ENCODE measurements at places on chromosomes 3 and 15.

- DNase-seq = no peak
Observed at GRCh38 chr3:14774431-14774830, 44.3 kb upstream of the FGD5 start.

GRCh38 chr15:95591270-95591669 is 739.2 kb upstream of the NR2F2 start:
- no peak for DNase-seq

DNA sequence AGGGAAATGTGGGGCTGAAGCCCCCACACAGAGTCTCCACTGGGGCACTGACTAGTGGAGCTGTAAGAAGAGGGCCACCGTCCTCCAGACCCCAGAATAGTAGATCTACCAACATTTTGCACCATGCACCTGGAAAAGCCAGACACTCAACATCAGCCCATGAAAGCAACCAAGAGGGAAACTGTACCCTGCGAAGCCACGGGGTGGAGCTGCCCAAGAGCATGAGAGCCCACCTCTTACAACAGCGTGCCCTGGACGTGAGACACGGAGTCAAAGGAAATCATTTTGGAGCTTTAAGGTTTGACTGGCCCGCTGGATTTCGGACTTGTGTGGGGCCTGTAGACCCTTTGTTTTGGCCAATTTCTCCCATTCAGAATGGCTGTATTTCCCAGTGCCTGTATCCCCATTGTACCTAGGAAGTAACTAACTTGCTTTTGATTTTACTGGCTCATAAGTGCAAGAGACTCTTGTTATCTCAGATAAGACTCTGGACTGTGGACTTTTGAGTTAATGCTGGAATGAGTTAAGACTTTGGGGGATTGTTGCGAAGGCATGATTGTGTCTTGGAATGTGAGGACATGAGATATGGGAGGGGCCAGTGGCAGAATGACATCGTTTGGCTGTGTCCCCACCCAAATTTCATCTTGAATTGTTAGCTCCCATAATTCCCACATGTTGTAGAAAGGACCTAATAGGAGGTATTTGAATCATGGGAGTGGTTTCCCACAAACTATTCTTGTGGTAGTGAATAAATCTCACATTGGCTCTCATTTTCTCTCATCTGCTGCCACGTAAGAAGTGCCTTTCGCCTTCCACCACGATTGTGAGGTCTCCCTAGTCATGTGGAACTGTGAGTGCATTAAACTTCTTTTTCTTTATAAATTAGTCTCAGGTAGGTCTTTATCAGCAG is 105.8 kb downstream of the CBLB start:
- DNase-seq = no peak

DNA sequence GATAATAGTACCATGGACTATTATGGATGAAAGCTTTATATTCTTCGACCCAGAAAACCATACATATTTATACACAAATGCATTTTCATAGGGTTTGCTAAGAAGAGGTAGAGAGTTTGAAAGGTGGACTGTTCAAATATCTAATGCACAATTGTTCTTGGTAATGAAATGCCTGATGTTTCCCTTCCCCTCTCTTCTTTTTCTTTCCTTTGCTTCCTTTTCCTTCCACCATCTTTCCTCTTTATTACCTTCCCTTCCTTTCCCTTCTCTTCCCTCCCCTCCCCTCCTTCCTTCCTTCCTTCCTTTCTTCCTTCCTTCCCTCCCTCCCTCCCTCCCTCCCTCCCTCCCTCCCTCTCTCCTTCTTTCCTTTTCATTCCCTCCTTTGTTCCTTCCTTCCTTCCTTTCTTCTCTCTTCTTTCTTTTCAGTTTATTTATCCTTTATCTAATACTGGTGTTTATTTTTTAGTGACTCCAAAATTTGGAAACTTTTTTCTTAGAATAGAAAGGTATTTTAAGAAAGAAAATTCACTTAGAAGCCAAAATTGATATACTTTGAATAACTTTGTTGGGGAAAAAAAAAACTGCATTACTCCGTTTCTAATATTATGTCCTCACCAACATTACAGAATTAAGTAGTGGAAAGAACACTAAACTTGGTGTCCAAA is 22.7 kb upstream of the PYDC2 start:
- no peak for DNase-seq

DNA sequence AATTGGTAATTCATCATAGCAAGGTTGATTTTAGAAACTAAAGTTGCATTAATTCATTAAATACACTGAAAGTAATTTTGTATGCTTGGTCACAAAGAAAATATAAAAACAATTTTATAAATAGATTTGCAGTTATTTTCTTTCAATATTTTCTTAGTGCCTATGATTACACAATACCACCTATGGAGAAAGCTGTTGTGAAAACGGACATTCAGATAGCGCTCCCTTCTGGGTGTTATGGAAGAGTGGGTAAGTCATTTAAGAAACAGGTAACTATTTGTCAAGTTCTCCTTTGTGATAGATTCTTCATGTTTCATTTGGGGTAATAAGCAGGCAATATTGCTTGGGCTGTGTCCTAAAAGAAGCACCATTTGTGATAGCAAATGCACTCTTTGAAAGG is 3.0 kb downstream of the DUT start:
- no peak for DNase-seq

GRCh38 chr3:176914764-176915163 is 282.5 kb downstream of the TBL1XR1 start:
- no peak for DNase-seq

GRCh38 chr3:14093831-14094230 is 30.8 kb downstream of the CHCHD4 start:
- DNase-seq = no peak

- peak; percentile 98 for DNase-seq
Observed at GRCh38 chr15:57259568-57260040, 116.7 kb upstream of the CGNL1 start.

- DNase-seq = no peak
Observed at GRCh38 chr3:23244324-23245041, 41.4 kb downstream of the UBE2E2 start.

GRCh38 chr15:77002954-77003912 is 8.3 kb downstream of the PSTPIP1 start:
- DNase-seq = no peak

GRCh38 chr3:193944518-193944884 is 191.4 kb upstream of the HES1 start:
- no peak for DNase-seq

DNA sequence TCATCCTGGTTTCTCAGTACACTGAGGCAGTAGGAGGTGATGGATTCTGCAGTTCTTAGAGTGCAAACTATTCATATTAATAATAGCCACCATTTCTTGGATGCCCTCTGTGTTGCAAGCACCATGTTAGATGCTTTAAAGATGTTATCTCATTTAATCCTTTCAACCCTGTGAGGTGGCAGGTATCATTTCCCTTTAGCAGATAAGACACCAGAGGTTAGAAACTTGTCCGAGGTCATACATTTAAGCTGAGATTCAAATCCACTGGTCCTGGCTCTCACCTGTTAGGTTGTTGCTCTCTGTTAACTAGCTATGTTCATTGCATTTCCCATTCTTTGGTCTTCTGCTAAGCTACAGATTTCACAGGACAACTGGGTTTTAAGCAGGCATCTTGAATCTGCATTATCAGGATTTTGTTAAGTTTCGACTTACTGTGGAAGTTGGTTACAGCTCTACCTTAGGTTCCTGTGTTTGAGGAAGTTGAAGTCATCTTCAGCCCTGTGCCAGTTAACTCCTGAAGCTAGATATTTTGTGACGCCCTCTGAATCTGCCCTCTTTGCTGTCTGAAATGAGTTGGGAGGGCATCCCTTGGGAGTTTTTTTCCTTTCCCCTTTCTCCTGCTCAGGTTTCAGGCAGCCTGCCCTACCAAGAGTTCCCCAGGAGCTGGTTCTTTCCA is 6.4 kb downstream of the PDE8A start:
- DNase-seq = no peak

- DNase-seq = peak; percentile 55
Observed at GRCh38 chr3:146189519-146190173, 28.7 kb upstream of the PLOD2 start.

GRCh38 chr3:119221779-119222320 is 18.8 kb downstream of the B4GALT4 start:
- DNase-seq = no peak

DNA sequence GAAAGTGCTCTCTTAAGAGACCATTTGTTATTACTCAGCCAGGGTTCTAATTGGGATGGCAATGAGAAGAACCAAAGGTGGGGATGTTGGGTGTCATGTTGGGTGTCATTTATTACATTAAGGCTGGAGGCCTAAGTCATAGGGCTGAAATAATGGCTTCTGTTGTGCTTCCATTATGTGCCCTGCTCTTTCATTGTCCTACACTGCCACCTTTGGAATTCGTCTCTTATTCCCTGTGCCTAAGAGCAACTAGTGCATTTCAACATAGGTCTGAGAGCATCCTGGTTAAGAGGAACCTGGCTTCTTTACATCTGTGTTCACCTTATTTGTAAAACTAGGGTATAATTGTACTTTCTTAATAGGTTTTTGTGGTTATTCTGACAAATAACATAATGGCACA is 32.2 kb downstream of the RIOX2 start:
- DNase-seq = no peak

- no peak for DNase-seq
Observed at GRCh38 chr3:106813742-106814141, 563.5 kb upstream of the CCDC54 start.

- DNase-seq = no peak
Observed at GRCh38 chr15:31471731-31472430, 145.2 kb downstream of the KLF13 start.

GRCh38 chr3:28125342-28125741 is 116.1 kb upstream of the CMC1 start:
- DNase-seq = no peak

GRCh38 chr15:68581725-68582124 is 2.9 kb downstream of the CORO2B start:
- DNase-seq = no peak

DNA sequence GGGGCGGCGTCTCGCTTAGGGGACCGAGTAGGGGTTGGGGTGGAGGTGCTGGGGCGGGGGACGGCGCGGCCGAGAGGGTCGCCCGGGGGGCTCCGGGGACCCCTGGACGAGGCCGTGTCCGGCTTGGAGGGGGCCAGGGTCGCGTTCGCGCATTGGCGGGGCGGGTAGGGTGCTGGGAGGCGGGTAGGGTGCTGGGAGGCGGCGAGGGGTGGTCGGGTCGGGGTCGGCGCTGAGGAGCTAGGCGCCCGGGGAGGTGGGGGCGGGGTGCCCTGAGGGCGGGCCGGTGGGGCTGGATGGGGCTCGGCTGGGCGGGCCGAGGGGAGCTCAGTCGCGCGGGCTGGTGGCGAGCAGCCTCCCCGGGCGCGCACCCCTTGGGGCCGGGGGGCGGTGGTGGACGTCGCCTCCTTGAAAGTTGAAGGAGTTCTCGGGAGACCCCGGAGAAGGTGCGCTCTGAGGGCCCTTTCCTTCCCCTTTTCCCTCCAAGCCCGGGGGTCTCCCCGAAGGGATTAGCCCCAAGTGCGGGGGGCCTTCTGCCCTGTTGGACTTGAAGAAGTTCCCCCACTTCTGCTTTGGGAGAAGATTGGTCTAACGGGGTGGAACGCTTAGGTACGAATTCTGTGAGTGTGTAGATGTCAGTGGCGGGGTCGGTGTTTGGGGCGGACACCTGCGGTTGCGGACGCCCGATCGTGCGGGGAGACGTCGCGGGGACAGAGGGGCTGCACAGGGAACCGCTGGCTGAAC is 543 bp downstream of the MEF2A start:
- no peak for DNase-seq

GRCh38 chr3:113117511-113118234 is 93.7 kb upstream of the BOC start:
- peak; percentile 28 for DNase-seq

- DNase-seq = peak; percentile 61
Observed at GRCh38 chr3:192812743-192813383, 85.5 kb upstream of the FGF12 start.

DNA sequence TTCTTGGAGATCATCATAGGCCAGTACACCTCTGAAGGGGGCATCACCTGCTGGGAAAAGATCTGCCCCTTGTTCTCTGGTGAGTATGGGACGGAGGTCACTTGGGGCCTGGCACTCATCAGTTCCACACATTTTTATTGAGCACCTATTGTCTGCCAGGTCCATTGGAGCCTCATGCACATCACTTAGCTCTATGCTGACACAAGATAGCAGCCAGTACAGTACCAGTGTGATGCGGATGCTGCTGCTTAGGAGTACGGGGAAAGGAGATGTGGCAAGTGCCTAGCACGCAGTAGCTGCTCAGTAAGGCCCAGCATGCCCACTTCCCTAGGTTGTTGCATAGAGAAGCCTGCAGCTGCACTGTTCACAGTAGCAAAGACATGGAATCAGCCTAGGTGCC is 43.4 kb downstream of the SLC6A6 start:
- DNase-seq = no peak

DNA sequence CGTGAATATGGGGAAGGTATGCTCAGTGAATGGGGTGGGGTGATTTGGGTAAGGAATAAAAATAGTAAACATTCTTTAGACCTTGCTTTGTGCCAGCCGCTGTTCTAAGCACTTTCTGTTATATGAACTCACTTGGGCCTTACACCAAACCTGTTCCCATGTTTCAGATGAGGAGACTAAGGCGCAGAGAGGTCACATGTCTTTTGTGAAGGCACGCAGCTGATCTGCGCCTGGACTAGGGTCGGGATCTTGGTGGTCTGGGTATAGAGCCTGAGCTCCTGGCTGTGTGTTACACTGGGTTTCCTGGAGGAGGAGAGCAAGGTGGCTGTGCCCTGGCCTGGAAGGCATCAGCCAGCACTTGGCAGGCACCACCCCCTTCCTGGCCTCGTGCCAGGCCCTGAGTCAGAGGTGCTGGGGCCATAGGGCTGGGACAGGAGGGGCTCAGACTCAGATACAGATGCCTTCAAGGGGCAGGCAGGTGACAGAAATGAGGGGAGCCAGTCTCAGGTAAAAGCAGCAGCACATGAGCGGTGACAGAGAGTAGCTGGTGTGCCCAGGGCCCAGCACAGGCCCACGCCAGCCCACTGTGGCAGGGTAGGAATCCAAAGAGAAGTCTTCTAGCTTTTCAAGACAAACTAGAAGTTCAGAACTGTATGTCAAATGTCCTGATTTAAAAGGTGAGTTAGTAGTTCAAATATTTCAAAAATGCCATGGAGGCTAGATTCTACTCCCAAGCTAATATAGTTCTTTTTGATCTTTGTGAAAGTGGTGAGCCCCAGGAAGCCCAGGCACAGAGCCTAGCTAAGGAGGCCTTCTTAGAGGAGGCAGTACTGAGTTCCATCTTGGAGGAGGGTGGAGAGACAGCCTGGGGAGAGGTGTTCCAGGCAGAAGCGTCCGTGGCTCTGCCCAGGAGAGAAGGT is 83.1 kb downstream of the DNAJB8 start:
- peak; percentile 5 for DNase-seq

GRCh38 chr15:33104212-33104611 is 90.3 kb downstream of the FMN1 start:
- DNase-seq = no peak

DNA sequence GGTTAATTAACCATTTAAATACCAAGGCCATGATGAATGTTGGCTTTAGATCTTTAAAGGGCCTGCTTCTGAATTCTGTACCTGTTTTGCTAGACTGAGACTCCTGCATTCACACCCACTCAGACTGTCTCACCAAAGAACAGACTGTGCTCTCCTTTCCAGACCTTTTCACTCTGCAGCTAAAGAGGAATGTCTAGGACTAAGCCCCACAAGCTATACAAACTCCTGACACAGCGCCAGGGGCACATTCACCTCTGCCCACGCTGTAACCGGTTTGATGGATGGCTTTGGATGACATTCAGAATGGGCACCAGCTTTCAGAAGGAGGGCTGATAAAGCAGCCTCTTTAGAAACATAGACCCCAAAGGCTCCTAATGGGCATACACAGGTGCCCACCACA is 200.1 kb downstream of the KCNMB2 start:
- no peak for DNase-seq

Data from NCI-H345 (cell line).